ENCODE measurements at places on chromosomes 13 and 19.

- no peak for DNase-seq
These were observed 1.2 kb upstream of the GPX4 start for GRCh38 chr19:1102407-1103131.

- DNase-seq = no peak
These were observed 845.3 kb upstream of the MIR17HG start for GRCh38 chr13:90502153-90502552.

DNA sequence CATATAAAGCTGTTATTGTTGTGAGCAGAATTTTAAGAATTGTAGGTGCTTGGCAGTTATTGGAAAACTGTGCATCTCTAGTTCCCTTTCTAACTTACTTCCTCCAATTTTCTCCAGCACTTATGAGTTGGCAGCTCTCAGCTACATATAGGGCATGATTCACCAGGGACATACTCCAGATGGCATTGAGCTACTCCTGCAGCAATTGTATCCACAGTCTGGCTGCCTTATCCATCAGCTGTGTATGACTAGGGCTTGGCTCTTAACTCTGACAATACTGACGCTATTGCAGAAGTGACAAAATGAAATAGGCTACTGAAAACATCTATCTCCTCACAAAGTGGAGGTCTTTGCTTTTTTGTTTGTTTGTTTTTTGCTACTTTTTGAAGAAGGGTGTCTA lies 276.7 kb downstream of the POU4F1 start:
- DNase-seq = no peak

- DNase-seq = no peak
These were observed 61.8 kb downstream of the MBNL2 start for GRCh38 chr13:97283888-97284287.

DNA sequence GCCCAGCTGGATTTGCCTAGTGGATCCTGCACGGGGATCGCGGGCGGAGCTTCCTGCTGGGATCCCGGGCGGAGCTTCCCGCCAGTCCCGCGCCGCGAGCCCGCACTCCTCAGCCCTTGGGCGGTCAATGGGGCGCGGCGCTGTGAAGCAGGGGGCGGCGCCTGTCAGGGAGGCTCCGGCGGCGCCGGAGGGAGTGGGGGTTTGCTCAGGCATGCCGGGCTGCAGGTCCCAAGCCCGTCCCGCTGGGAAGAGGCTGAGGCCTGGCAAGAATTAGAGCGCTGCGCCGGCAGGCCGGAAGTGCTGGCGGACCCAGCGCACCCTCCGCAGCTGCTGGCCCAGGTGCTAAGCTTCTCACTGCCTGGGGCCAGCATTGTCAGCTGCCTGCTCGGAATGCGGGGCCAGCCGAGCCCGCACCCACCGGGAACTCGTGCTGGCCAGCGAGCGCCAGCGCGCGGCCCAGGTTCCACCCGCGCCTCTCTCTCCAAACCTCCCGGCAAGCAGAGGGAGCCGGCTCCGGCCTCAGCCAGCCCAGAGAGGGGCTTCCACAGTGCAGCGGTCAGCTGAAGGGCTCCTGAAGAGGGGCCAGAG lies 119.6 kb downstream of the PRR20E start:
- DNase-seq = no peak

- no peak for DNase-seq
These were observed 13.7 kb downstream of the RRAS start for GRCh38 chr19:49626226-49626625.

DNA sequence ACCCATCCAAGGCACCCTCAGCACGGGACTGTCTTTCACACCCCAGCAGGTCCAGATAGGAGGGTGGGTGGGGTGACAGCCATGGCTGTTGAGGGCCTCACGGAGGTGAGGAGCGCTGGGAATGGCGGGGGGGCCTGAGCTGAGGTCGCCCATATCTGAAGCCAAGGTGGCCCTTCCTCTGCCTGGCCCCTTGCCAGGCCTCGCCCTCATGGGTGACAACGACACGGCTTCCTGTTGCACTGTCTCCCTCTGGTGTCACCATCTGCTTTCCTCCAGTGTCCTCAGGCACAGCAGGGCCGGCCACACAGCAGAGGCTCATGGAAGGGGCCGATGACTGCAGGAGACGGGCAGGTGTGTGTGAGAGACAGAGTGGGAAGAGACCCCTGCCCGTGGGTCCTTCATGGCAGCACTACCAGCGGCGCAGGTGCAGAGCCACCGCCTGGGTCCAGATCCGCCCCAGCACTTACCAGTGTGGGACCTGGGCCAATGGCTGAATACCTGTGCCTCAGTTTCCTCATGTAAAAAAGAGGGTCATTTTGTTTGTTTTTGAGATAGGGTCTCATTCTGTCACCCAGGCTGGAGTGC lies 8.1 kb upstream of the NKPD1 start:
- DNase-seq = no peak

- DNase-seq = no peak
These were observed 8.2 kb downstream of the ZNF177 start for GRCh38 chr19:9370738-9371619.

DNA sequence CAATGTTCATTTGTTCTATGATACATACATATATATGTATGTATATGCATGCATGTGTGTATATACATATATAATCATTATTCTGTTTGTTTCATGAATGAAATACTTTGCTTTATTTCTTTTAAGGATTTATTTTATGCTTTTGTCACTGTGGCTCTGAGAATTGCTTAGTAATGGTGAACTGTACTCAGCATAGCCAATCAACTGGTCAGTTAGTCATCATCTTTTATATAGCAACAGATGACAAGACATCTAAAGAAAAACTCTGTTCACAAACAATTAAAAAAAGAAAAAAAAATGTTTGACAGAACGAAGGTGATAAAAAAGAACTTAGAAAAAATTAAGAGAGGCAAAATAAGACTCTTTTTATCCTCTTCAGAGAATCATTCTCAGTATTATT lies 1440.3 kb downstream of the PCDH9 start:
- DNase-seq = no peak

- DNase-seq = no peak
These were observed 11.8 kb downstream of the LGALS7B start for GRCh38 chr19:38800577-38801347.

- no peak for DNase-seq
These were observed 333.9 kb downstream of the MYO16 start for GRCh38 chr13:108963276-108963810.

DNA sequence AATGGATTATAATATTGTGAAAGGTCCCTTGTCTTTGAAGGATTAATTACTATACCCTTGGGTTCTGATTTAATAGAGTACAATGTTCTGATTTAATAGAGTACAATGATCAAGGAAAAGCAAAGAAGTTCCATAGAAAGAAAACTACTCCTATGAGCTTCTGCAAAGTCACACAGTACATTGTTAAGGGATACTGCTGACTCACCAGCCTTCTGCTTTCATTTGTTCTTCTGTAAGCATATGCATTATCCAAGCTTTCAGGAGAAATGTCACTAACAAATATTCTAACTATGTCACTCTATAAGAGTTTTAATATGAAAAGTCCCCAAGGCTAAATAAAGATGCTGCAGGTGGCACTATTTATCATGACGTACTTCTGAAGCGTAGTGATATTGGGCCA lies 396.7 kb downstream of the RFC3 start:
- no peak for DNase-seq

DNA sequence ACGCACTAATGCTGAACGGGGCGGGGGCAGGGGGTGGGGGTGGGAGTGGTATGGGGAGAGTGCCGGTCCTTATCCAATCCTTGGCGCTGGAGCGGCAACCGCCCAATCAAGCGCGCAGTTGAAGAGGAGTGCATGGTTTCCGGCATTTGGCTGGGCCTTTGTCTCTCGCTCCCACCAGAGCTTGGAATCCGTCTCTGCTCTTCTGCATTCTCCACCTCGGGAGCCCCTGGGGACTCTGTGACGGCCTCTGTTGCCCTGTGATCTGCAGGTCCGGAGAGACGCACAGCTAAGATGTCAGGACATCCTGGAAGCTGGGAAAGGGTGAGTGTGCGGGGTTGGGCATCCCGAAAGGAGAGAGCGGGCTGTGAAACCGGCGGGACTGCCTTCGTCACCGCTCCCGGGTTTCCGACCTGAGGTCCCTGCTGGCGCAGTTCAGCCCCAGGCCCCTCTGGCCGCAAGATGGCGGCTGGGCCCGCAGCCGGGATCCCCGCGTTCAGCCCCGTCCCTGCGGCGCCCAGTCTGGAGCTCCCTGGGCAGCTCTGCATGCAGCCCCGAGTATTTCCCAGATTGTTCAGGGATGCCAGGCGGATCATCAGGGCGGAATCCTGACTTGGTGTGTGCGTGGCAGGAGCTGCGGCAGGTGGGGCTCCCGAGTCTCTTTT lies 53.6 kb upstream of the ZNF254 start:
- DNase-seq = peak; percentile 67

GRCh38 chr19:40831502-40832430 lies 18.5 kb downstream of the CYP2A6 start:
- no peak for DNase-seq

DNA sequence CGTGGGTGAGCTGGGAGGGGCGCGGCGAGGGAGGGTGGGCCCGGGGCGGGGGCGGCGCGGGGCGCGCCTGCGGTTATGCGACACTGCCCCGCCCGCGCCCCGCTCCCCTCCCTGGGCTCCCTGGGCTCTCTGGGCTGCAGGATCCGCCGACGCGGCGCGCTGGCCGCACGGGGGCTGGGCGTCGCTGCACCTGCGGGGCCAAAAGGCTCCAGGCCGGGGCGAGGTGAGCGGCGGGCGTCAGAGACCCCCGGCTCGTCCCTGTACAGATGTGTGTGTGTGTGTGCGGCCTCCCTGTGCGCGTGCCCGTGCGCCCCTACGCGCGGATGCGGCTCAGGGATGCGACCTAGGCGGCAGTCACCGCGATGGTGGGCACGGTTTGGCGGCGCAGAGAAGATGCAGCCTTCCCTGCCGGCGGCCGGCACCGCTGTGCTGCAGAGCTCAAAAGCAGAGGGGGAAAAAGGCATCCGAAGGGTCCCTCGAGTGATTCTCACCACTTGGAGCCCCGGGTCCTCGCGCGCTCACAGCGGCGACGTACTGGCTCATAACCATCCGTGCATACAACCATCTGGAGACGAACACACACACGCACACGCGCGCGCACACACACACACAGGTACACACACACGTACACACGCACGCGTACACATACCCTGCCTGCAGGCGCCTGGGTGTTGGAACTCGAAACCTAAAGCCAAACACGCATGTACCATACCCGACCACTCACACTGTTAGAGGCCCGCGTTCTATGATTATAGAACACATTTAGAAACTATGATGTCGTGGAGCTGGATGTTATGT lies 709 bp downstream of the ATP8A2 start:
- DNase-seq = no peak

- no peak for DNase-seq
These were observed 15.8 kb downstream of the FREM2 start for GRCh38 chr13:38702669-38703068.

DNA sequence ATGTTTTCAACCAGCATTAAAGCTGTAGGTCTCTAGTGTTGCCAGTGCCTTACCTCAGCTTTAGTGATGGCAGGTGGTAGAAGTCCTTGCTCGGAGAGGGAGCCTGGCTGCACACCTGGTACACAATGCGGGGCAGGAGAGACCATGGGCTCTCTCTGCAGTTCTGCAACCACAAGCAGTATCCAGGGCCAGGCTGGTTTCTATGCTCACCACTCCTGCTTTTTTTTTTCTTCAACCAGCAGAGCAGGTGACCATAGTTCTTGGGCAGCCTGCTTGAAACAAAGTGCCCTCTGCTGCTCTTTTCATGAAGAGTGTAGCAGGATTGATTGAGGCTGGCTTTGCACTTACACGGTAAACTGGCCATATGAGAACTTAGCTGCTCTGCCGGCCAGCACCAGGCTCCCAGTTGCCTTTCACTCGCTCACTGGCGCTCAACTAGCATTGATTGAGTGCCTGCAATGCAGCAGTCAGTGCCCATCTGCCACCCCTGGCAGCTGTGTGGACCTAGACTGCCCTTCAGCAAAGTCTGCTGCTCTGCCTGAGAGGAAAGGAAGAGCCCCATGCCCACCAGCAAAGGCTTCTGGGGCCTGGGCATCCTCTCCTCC lies 4.4 kb upstream of the CHAMP1 start:
- DNase-seq = no peak

DNA sequence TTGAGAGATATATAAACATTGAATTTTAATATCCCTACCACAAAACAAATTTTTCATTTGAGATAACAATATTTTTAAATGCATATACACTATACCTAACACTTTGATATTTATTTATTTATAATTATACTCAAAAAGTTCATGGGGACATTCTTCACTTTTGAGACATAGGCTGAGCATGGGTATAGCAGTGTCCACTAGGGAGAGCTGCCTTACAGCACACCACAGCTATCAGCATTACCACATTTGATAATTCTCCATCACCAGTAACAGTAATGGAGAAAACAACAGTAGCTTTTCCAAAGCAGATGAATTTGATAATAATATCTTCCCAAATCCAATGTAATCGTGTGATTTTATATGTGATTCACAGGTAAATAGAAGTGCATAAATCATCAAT lies 626.1 kb downstream of the DACH1 start:
- no peak for DNase-seq

- no peak for DNase-seq
These were observed 25.5 kb downstream of the FAM187B start for GRCh38 chr19:35202722-35203688.

DNA sequence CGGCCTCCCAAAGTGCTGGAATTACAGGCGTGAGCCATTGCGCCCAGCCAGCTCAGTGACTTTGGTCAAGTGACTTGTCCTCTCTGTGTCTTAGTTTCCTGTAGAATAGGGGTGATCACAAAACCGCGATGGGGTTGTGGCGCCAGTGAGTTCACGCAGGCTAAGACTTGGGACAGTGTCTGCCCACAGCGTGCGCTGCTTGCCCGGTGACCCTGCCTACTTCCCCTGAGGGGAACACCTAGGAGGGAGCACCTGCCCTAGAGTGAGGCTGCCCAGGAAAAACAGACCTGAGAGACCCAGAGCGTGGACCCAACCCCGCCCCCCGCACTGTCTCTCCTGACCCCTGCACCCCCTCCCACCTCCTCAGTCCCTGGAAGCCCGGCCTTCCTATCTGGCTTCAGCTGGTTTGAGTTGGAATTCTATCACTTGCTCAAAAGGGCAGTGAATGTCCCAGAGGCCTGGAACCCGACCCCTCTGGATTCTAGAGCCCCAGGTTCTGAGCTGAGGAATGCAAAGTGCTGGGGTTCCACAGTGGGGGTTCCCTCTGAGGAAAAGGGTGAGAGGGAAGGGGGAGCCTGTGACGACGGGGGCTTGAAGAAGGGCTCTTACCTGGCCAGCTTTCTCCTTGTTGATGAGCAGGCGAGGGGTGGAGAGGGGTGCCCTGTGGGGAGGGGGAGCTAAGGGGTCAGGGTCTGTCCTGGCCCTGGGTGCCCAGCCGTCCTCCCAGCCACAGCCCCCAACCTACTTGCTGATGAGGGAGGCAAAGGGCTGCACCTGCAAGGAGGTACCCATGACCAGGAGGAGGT lies 2.2 kb upstream of the RINL start:
- no peak for DNase-seq

GRCh38 chr13:58611117-58611516 lies 979.6 kb downstream of the PCDH17 start:
- DNase-seq = no peak

- DNase-seq = no peak
These were observed 6.6 kb downstream of the CACNG8 start for GRCh38 chr19:53969366-53969765.

DNA sequence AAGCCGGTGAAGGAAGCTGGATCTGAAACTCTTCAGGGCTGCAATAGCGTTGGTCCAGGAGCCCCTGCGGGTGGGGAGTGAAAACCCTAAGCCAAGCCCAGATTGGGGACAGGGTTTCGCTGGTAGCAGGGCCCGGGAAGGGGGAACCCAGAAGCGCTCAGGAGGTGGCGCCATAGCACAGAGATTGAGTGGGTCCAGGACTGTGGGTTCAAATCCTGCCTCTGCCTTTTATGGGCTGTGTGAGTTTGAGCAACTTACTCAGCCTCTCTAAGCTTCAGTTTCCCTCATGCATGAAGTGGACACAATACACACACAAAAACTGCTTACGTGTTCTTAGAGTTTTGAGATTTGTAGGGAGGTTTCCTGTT lies 8.3 kb upstream of the SYCN start:
- DNase-seq = peak; percentile 42

- no peak for DNase-seq
These were observed 67.3 kb downstream of the TRPM4 start for GRCh38 chr19:49224879-49225278.
